ENCODE measurements at places on chromosomes 13 and 19.

GRCh38 chr13:111120422-111120821 lies 5.3 kb downstream of the ARHGEF7 start:
- no peak for DNase-seq

- no peak for DNase-seq
Observed at GRCh38 chr19:8641908-8642547, 11.6 kb downstream of the NFILZ start.

GRCh38 chr13:47413112-47413511 lies 516.3 kb upstream of the HTR2A start:
- DNase-seq, result no peak

GRCh38 chr19:57269515-57270250 lies 10.6 kb upstream of the ZNF460 start:
- DNase-seq, result no peak

DNA sequence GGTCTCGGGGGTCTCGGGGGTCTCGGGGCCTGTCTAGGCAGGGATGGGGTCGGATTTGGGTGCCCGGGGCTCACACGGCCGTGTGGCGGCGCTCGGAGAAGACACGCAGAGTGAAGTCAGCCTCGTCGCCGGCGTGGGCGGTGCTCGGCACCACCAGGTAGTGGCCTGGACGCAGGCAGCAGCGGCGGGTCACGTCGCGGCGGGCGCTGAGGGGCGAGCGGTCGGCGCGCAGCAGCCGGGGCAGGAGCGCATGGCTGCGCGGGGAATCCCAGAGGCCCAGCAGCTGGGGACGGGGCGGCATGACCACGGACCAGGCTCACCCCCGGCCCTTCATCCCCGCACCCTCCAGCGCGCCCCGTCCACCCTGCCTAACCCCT lies 8.2 kb downstream of the CAPN12 start:
- peak; percentile 58 for DNase-seq

DNA sequence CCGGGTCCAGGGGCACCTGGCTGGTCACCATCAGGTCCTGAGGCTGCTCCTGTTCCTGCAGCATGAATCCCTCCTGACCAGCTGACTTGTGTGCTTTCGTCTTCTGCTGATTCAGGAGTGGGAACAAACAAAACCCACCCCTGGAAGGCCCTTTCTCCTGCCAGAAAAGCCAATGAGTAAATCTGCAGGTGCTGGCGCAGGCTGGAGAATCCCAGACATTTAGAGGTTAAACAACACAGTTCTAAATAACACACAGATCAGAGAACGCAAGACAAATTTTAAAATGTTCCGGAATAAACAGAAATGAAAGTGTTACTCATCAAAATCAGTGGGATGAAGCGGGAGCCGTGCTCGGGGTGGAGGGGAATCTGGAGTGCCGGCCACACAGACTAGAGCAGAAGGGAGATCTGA lies 60.6 kb upstream of the C13orf46 start:
- no peak for DNase-seq

All from nephron progenitor cell (in vitro differentiated cells).